Activated naive CD4-positive, alpha-beta T cell treated with anti-CD3 and anti-CD28 coated beads, Interleukin-2, amount 10 ng/mL, durations not matched to agents 7 days and 5 days (primary cell): ENCODE measurements at places on chromosomes 16 and 17.

GRCh38 chr16:9077091-9077809 lies 14.2 kb upstream of the HAPSTR1 start:
- DNase-seq, result no peak

- peak; percentile 53 for DNase-seq
These were observed 1.3 kb downstream of the GSPT1 start for GRCh38 chr16:11914210-11915113.

DNA sequence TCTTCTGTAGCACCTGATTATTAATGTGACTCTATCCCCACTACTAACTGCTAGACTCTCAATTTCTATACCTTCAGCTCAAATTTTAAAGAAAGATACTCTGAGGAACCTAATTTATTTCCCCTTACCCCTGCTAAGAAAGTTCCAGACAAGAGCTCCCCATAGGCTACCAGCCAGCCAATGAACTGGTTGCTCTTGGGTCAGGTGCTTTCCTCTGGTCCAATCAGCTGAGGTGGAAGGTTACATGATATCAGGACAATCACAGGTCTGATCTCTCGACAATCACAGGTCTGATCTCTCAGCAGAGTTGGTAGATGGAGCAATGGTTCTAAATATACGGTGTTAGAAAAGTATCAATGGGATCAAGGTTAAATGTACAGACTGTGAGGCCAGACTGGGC lies 86.8 kb downstream of the AXIN2 start:
- DNase-seq, result no peak

DNA sequence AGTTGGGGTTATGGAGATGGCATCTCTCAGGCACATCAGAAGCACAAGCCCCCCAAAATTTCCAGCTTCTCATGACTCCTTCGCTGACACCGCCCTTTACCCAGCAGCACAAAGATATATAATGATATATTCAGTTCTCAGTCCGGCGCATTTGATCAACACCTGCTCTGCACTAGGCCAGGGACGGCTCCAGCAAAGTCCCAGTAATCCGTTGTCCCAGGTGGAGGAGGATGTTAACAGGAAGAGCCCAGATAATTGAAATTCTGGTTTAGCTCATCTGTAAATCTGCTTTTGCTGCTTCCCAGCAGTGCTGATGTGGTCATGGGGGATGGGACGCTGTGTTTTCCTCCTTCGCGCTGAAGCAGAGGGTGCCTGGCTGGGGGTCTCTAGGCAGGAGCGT lies 131.5 kb downstream of the OR1D5 start:
- no peak for DNase-seq

DNA sequence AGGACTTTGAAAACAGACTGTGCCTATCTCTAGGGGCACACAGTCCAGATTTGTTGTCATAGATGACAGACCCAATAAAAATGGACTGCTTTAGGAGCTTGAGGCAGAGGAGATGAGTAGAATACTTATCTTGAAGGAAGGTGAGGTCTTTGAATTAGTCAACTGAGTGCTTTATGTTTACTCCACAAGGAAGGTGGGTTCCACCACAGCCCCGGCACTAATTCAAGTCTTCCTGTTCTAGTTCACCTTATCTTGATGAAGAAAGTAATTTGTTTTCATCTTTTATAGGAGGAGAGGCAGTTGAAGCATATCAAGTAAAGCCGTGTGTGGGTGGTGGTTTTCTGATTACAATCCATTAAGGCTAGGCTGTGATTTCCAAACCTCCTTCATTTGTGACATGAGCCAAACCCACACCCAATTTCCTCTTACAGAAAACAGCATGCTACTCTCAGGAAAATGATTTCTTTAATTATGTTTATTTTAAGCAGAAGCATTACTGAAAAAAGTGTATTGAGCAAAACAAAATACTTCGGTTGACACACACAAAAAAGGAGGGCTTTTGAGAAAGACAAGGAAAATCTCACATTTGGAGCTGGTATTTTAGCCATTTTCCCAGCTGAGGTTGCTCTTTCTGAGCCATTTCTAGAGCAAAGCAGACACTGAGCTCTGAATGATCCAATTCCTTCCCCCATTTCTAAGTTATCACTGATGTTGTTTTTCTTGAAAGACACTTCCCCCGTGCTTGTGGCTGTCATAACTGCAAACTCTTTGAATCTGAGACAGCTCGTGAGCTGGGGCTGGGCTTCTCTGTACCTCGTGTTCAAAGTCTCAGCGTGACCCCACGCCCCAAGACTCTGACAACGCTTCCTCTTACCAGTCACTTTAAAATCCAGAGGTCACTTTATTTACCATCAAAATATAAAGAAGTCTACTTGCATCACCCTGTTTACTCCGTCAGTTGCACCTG lies 35.4 kb downstream of the CDRT15 start:
- peak; percentile 87 for DNase-seq

- peak; percentile 68 for DNase-seq
These were observed 120.2 kb downstream of the METRNL start for GRCh38 chr17:83199500-83200201.

- DNase-seq, result no peak
These were observed 1.6 kb upstream of the KRTAP2-4 start for GRCh38 chr17:41067281-41067680.

- no peak for DNase-seq
These were observed 15.6 kb upstream of the LITAF start for GRCh38 chr16:11602321-11602720.

GRCh38 chr17:787641-788221 lies 5.6 kb downstream of the MRM3 start:
- DNase-seq, result no peak

DNA sequence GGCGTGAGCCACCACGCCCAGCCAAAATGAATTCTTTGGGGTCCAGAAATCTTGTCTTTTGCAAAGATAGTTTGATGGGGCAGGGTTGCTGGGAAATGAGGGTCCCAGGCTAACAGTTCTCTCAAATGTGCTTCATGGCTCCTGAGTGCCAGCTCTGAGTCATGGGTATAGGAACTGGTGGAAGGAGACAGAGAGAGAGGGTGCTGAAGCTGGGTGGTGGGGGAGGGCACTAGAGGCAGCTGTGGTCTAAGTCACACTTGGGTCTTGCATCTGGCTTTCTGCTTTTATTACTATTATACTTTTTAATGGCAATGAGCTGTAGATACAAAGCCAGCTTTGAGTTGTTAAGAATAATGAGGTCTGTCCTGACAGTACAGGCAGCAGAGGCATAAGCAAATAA lies 54.6 kb downstream of the PRKCA start:
- DNase-seq, result no peak

DNA sequence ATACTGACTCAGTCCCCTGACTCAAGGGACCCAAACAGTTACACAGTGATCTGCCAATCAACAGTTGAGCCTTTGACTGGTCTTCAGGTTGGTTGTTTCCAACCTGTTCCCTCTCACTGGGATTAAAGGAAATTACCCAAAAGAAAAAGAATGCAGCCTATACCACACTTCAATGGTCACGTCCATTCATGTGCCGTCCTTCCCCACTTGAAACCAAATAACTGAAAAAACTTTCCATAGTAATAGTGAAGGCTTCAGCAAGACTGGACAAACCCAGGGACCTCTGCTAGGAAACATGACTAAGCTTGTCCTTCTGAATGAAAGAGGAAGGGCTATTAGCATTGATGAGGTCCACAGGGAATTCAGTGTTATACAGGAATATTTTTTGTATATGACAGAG lies 30.6 kb downstream of the MRPS23 start:
- no peak for DNase-seq

DNA sequence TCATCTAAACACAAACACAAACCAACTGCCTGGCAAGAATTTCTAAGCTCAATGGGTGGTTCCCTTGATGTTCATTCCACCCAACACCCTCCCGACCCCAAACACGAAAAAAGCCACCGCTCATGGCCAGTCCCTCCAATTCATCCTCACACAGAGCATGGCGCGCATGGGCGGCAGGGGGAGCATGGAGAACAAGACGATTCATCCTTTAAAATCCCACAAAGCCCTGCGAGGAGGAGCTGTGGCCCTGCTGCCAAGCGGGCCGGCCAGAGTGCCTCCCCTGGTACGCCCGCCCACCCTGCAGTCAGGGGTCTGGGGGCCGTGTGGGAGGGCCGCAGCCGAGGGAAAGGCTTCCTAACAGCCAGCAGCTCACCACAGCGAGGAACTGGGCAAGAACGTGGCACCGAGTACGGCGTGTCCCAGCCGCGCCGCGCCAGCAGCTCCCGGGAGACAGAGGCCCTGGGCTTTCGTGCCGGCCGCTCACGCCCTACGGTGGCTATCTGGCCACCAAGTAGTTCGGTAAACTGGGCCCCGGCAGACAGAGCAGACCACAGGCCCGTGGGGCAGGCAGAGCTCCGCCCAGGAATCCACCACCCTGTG lies 60.9 kb downstream of the KLHDC4 start:
- DNase-seq, result no peak

GRCh38 chr16:20761175-20761574 lies 2.6 kb upstream of the ACSM3 start:
- no peak for DNase-seq

- peak; percentile 38 for DNase-seq
These were observed 23.7 kb downstream of the LASP1 start for GRCh38 chr17:38893607-38894006.

GRCh38 chr16:76121636-76122035 lies 155.6 kb upstream of the CNTNAP4 start:
- no peak for DNase-seq

GRCh38 chr17:51692917-51693316 lies 432.6 kb downstream of the UTP18 start:
- no peak for DNase-seq

DNA sequence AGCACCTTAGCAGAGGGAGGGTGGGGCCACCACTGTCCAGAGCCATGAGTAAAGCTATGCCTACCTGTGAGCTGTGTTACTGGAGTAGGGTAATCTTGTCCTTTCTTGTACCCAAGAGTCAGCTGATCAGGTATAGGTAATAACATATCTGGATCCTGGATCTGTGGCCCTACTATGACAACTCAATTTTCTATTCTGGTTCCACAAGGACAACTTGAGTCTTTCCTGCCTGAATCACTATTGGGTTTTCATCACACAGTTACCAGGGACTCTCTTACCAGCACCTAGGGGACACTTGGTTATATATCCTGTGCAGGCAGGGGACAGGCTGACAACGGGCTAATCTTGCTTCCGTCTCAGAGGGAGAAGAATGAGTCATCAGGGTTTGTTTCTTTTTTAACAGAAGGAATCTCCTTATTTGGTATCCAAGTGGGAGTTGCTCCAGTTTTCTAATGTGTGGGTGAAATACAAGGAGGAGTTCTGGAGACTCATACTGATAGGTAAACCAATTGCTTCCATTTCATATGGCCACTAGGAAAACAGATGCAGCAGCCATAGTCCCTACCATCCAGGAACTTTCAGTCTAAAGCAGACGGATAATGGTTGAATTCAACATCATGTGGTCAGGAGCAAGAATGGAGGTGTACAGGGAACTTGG lies 6.8 kb downstream of the ZNF267 start:
- DNase-seq, result peak; percentile 61

DNA sequence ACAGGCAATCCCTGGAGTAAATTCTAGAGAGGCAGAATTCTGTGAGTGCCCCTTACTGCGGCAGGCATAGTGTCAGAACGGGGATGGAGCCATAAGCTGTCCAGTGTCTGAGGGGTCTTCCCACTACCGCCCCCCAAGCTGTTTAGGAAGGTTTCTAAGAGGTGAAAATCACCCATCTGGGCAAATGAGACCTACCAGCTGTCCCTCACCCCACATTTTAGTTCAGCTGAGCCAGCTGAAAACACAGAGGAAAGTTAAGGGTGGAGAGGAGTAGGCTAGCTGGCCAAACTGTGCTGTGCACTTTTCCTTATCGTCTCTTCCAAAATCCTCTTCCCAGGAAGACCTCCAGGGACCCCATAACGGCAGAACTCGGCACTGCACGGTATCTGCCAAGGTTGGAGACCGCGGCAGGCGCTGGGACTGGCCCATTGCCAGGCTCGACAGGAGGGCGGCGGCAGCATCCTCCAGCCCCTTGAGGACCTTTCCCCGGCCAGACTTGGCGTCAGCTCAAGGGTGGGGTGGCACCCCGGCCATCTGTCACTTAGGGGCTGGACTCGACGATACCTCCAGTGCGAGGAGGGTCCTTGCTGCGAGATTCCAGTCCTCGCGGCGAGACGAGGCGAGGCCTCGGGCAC lies 955 bp downstream of the ACLY start:
- peak; percentile 54 for DNase-seq

DNA sequence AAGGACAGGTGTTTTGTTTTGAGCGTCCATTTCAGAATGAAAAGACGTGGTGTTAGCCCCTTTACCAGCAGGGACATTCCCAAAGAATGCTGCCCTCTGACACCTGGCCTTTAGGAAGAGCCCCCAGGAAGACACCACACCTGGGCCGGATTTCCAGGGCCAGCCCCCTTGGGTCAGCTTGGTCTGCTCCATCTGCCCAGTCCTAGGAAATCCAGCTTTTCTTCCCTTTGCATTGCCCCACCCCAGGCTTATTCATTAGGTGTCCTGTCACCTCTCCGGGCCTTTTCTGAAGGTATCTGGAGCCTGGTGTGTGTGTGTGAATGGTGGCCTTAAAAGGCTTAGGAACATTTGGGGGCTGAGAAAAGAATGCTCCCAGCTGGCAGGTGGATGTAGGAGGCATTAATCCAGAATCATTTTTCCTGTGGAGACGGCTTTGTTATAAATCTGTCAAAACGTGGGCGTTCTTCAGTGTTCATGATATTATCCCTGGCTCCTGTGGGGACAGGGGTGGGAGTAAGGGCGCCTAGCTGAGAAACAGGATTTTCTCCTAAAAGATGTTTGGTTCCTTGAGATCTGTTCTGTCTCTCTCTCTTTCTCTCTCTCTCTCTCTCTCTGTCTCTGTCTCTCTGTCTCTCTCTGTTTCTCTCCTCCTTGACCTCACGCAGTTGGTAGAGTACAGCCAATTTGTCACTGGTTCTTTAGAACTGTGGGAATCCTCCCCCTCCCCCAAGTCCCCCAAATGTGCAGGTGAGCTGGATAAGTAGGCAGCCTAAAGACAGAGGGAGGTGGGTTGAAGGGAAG lies 84.0 kb downstream of the NTN1 start:
- DNase-seq, result no peak

DNA sequence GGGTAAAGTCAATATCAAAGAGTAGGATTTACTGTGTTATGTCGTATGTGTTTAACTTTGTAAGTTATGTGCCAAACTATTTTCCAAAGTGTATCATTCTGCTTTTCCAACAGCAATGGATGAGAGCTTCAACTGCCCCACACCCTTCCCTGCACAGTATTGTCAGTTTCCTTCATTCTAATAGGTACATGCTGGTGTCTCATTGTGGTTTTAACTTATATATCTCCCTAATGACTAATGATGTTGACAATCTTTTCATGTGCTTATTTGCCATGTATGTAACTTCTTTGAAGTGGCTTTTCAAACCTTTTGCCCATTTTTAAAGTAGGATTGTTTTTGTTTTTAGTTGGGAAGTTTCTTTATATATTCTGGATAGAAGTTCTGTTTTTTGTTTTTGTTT lies 3.8 kb downstream of the DDX19B start:
- no peak for DNase-seq

GRCh38 chr16:12271006-12271405 lies 294.5 kb downstream of the SNX29 start:
- DNase-seq, result no peak

GRCh38 chr16:28158136-28158535 lies 53.6 kb downstream of the XPO6 start:
- no peak for DNase-seq

- no peak for DNase-seq
These were observed 414.1 kb upstream of the CDH8 start for GRCh38 chr16:62450291-62450690.

GRCh38 chr16:61148930-61149329 lies 887.3 kb downstream of the CDH8 start:
- no peak for DNase-seq
